ENCODE measurements at places on chromosomes 13 and 19.

- DNase-seq: no peak
These were observed 107.0 kb downstream of the ZNF486 start for GRCh38 chr19:20273951-20274570.

GRCh38 chr13:49791711-49792549, 552 bp downstream of the KPNA3 start:
- peak; percentile 9 for DNase-seq

DNA sequence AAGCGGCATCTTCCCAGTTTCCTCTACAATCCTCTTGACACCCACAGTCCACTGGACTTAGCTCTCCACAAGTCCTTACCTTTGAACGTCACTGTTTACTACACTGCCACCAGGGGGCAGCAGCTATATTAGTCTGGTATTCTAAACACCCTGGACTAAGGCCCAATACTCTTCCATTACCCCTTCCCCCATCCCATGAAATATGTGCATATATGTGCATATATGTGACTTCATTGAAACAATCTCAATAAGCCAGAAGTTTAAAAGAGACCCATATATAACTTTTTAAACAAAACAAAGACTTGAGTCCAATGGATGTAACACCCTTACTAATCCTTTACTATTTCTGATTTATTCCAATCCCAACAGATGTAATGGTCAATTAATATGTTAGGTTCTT, 15.5 kb downstream of the GGACT start:
- DNase-seq: peak; percentile 27

DNA sequence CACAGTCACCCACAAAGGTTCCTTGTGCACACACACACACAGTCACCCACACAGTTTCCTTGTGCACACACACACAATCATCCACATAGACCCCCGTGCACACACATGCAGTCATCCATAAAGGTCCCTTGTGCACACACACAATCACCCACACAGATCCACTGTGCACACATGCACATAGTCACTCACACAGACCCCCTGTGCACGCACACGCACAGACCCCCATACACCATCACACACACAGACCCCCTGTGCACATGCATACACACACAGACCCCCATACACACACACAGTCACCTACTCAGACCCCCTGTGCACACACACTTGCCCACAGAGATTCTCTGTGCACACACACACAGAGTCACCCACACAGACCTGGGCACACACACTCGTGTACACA, 107.1 kb downstream of the HSPH1 start:
- no peak for DNase-seq

DNA sequence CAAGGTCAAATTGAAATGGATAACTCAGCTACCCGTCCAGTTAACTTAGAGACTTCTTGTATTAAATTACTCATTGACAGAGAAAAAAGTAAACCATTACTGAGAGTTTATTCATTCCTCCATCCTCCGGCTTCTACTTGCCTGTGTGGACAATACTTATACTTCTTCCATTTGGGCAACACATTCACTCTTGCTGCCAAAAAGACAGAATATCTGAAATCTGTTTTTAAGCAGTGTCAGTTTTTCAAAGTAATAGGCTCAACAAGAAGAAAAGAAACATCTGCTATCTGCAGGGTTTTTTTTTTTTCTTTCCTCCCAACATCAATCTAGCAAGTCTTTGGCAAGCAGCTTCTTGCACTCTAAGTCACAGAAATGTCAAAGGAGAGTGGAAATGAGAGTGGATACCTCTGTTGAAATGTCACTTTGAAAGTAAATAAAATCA, 1142.8 kb downstream of the PCDH9 start:
- no peak for DNase-seq

- no peak for DNase-seq
These were observed 541.4 kb upstream of the MIR17HG start for GRCh38 chr13:90806016-90806615.

GRCh38 chr19:4866595-4867424, 657 bp downstream of the PLIN3 start:
- DNase-seq: no peak

Data from fibroblast of skin of left biceps (primary cell).